ENCODE measurements at places on chromosomes 5 and 9.

GRCh38 chr9:2228641-2229040 is 213.5 kb downstream of the SMARCA2 start:
- no peak for DNase-seq

GRCh38 chr5:132203464-132203818 is 24.2 kb downstream of the P4HA2 start:
- DNase-seq: no peak

DNA sequence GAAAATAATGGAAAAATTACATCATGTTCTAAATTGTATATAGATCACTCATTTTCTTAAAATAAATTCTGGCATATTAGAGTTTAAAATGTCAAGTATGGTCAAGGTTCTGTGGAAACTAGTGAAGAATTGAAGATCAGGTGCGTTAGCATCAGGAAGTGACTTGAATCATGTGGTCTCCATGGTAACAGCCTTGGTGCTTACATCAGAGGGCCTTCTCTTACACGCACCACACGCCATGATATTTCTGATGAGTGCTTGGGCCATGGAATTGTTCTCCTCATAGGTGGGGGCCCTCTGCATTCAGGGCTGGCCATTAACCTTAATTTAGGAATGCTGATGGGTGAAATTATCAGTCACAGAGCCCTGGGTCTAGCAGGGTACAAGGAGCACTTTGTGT is 288.1 kb upstream of the EFNA5 start:
- DNase-seq: no peak

DNA sequence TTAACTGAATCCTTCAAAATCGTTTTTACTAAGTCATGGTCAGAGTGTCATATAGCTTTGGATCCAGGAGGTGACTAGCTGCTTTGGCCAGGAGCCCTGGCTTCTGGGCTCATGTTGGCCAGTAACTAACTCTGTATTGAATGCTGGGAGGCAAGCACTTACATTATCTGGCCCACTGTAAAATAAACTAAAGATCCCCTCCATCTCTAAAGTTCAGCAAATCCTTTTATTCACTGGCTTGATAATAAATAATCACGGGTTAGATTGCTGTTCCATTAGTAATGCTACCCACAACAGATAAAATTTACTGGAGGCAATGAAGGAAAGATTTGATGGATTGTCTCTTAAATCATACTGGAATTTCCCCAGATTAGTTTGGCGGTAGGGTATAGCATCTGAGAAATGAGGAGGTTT is 382.2 kb upstream of the TLE4 start:
- no peak for DNase-seq

- DNase-seq: no peak
These were observed 12.4 kb upstream of the CRB2 start for GRCh38 chr9:123343443-123344191.
